Umbilical cord (tissue), 2 donors: ENCODE measurements at places on chromosomes 4 and X.

DNA sequence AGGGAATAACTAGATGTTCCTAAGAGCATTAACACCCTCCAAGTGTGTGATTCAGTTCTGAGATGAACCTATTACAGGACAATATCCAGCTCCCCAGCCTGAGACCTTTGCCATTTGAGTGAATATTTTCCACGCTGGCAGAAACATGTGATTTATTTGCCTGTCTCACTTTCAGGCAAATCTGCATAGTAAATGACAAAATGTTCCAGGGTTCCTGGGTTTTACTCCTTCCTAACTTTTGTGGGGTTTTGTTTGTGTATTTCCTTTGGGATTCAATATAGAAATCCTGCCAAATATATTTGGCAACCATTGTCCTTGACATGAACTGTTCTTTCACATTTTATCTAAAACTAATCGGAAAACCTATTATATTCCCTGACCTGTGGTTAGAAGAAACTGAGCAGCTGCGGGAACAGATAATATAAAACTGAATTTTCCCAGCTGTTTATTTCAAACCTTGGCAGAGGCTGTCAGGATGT lies 12.5 kb downstream of the F8 start:
- no peak for DNase-seq

DNA sequence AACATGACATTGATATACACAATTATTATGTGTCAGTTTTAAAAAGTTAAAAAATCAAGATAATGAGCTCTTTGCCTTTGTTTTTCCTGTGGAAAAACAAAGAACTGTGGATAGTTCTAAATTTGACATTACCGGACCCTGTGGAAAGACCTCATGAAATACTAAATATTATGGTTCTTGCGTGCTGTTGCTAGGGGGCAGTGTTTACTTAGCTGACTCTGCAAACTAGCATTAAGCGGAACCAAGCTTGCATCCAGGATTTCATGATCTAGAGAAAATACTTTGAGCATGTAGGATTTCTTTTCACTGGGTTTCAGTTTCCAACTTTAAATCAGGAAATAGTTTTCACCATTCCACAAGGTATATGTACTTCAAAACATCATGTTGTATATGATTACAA lies 33.6 kb downstream of the CLCN4 start:
- peak; percentile 82 for DNase-seq

DNA sequence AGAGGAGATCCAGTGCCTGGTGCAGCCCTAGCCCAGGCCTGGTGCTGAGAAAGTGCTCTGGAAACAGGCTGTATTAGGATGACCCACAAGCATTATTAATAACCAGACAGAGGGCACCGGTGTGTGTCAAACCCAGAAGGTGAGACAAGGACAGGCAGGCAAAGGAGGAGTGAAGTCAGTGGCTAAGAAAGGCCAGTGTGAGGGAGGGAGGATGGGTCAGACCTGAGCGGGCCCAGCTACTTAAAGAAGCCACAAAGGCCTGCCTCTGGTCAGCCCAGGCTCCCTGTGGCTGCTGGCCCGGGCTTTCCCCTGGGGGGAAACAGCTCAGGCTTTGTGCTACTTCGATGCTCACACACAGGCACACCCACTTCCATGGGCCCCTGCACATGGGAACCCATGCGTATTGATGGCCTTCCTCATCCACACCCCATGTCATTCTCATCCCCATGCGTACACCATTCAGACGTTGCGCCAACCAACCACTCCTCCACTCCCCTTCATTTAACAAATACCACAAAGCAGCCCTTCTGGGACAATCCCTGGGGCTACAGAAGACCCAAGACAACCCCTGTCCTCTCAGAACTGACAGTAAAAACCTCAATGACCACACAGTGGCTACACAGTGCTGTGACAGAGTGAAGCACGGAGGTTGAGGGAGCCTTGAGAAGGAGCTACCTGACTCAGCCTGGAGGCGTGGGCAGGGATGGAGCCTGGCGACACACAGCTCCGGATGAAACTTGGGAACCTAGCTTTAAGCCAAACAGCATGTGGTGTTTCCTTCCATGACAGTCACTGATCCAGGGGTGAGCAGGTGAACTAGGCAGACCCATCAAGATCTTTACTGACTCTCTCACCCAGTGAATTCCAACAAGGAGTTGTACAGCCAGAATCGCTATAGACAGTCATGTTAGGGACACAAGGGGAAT lies 24.9 kb upstream of the MTM1 start:
- no peak for DNase-seq

GRCh38 chr4:84167564-84167963 lies 331.5 kb downstream of the NKX6-1 start:
- no peak for DNase-seq

DNA sequence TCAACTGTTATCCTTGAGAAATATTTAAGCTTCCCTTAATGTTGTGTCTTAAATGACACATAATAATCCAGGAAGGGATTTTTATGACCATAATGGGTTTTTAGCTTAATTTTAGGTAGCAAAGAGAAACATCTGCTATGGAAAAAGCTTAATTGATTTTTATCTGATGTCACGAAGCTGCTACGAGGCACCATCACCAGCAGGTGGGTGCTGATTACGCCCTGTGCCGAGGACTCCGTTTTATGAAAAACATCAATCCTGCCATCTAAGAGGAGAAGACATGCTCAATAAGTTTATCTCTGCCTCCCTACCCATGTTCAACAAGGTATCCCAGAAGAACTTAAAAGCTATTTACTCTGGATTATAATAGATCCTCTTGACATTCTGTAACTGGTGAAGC lies 280.6 kb upstream of the ZFP42 start:
- no peak for DNase-seq
